NCI-H748 treated with DMSO at 0.1 percent for 48 hours (cell line): ENCODE measurements at places on chromosomes 12 and 14.

DNA sequence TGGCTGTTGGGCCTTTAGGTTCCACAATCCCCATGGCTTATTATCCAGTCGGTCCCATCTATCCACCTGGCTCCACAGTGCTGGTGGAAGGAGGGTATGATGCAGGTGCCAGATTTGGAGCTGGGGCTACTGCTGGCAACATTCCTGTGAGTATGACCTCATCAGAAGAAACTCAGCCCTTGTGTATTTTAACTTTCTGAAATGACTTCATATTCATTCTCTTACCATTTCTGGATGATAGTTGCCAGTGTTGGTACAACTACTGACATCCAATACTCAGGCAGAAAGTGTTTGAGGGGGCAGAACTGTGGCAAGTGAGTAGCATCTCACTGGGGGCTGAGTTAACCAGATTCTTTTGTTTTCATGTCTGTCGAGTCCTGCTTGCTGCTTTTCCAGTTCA is 2.3 kb downstream of the DAZAP2 start:
- no peak for DNase-seq

DNA sequence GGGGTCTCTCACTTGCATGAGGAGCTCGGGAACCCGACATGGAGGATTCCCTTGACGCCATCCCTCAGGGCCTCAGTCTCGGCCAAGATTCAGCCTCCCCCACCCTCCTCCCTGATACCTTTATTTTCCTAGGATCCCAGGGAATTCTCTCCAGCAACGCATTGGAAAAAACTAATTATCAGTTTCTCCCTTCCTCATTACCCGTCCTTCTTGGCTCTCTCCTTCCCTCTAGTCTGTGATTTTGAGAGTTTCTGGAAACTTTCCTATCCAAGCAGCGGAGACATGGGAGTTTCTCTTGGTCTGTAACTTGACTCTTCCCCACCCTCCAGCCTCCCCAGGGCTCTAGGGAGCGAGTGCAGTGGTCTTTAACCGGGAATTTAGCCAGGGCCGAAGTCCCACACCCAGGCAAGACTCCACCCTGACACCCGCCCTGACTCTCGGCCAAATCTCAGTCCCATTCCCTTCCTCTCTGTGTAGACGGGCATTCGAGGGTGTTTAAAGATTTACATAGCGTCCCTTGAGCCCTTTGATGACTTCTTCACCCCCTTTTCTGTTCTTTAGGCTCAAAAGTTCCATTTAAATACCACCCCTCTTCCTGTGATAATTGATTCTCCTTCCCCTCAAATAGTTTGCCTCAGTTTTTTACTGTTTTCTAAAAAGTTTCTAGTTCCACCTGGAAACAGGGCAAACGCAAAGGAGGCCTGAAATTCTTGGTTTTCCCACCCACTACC is 6.7 kb downstream of the HOXC5 start:
- DNase-seq, result no peak

GRCh38 chr14:100898935-100899883 is 4.3 kb downstream of the RTL1 start:
- no peak for DNase-seq

- no peak for DNase-seq
These were observed 17.5 kb upstream of the GPATCH2L start for GRCh38 chr14:76134231-76134630.

DNA sequence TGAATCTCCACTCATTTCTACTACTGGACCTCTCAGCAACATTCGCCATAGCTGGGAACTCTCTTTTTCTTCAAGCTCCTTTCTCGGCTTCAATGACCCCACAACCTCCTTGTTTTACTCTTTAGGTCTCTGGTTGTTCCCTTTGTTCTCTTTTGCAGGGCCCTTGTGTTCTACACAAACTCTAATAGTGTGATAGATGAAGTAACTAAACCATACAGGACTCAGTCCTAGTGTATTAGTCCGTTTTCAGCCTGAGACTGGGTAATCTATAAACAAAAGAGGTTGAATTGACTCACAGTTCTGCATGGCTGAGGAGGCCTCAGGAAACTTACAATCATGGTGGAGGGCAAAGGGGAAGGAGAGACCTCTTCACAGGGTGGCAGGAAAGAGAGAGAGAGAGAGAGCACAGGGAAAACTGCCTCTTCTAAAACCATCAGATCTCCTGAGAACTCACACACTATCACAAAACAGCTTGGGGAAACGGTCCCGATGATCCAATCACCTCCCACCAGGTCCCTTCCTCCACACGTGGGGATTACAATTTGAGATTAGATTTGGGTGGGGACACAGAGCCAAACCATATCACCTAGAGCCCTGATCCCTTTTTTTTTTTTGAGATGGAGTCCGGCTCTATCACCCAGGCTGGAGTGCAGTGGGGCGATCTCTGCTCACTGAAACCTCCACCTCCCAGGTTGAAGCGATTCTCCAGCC is 32.0 kb upstream of the WNK1 start:
- DNase-seq, result no peak

DNA sequence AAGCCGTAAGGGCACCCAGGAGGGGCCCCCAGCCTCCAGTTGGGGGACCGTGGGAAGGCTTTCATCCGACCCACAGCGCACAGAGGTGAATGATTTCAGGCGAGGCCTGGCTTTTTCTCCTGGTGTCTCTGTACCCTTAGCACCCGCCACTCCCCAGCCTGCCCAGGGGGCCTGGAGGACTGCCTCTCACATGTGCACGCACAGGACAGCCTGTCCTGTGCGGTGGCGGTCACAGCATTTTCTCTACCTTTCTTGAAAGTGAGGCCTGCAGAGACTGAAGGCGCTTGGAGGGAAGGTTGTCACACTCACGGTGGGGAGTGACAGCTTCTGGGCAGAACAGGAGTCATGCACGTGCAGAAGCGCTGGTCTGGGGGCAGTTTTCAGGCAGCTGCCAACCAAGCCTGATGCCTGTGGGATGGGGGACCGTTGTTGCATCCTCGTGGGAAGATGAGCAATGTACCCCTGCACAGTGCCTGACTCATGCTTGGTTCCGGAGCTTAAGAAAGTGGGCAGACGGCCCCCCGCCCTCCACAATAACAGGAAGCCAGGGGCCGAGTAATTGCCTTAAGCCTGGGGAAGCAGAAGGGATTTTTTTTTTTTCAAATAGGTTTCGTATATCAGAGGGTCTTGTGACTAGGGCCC is 148.1 kb downstream of the TSPAN9 start:
- no peak for DNase-seq

- peak; percentile 35 for DNase-seq
These were observed 42.4 kb upstream of the GPATCH2L start for GRCh38 chr14:76109087-76109880.

DNA sequence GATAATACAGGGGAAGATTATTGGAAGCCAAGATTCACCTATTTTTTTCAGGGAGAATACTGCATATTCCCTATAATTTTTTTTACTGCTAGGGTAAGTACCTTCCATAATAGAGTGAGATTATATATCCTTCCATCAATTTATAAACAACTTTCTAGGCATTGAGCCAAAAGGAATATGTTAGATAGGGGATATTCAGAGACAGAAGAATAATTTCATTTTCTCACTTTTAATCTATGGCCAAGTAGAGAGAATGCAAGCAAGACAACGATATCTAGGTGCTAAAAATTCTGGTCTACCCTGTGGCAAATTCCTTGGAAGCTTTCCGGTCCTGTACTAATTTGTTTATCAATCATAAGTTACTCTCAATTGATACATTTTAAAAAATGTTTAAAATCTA is 69.7 kb upstream of the STAC3 start:
- no peak for DNase-seq

GRCh38 chr12:16675438-16675837 is 69.5 kb upstream of the LMO3 start:
- DNase-seq, result no peak

DNA sequence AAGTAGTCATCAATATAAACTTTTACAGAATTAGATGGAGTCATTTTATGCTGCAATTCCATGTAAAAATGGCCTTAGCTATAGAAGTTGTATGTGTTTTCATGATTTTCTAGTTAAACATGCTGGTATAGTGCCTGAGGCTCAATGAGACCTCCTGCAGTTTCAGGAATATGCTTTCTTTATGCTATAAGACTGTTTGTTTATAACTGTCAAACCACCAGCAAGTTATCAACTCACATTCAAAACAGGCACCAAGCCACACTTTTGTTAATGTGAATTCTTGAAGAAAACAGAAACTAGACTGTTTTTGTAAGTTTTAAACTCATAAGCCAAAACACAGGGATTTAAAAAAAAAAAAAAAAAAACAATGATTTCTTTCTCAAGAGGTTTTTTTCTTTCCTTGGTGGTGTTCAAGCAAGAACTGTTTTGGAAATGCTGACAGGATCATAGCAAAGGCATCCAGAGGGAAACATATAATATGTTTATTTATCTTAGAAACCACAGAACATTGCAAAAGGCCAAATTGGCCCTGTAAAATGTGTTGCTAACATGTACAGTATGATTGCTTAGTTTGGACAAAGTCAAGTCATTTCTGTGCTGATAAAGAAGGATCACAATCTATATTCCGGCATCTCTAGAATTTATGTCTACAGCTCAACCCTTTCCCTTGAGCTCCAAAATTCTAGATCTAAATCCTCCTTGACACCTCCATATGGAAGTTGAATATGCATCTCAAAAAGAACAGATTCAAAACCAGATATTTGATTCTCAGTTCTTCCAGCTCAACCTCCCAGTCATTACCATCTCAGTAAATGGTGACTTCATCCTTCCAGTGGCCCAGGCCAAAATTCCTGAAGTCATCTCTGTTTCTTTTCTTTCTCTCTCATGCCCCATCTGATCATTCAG is 29.0 kb upstream of the LUM start:
- no peak for DNase-seq

DNA sequence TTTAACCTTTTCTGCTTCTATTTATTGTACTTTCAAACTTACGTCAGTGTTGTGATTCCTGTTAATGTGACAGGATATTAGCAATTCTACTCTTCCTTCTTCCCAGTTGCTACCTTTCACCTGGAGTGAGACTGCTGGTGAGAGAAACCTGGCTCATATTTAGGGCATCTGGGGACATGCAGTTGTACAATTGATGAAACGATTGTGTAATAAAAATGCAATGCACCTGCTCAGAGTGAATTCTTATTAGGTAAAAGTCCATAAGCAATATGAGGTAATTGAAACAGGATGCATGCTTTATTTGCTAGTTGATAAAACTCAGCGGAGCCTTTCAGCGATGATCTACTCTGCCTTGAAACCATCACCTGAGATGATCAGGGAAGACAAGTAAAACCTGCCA is 116.1 kb upstream of the FBXO33 start:
- no peak for DNase-seq

GRCh38 chr14:50423529-50423928 is 26.8 kb upstream of the CDKL1 start:
- no peak for DNase-seq

DNA sequence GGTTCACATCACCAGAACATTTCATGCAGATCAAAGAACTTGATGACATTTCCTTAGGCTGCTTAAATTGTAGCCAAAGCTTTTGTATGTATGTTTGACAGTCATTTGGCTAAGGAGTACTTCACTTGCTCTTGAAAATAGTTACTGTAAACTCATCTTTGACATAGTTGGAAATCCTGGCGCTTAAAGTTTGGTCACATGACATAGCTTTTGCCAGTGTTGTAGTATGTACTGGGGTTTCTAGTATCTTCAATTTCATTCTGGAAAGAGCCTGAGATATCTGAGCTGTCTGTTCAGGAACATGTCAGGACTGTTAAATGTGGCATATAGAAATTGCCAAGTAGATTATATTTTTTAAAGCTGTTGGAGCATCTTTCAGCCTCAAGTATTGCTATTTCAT is 55.7 kb downstream of the WDR20 start:
- DNase-seq, result no peak

DNA sequence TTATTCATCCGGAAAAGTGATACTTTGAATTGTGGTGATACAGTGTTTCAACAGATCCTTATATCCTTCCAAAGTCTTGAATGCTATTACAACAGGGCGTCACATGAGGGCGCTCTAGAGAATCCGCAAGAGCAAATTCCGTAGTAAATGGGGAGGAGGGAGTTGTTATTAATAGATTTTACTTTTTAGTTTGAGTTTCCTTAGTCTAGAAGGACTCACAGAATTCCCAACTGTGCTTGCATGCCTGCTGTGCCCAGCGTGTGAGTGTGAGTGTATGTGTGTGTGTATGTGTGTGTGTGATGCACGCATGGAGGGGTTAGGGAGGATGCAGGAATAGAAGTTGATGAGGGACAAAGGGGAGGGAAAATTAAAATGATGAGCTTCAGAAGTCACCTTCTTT is 375.3 kb downstream of the C12orf75 start:
- DNase-seq, result peak; percentile 55

GRCh38 chr12:49225576-49226166 is 36.8 kb upstream of the TUBA1A start:
- no peak for DNase-seq

GRCh38 chr12:94954948-94955592 is 48.4 kb downstream of the NDUFA12 start:
- DNase-seq, result no peak

GRCh38 chr12:27331291-27331926 is 1.2 kb upstream of the BMAL2 start:
- DNase-seq, result no peak

DNA sequence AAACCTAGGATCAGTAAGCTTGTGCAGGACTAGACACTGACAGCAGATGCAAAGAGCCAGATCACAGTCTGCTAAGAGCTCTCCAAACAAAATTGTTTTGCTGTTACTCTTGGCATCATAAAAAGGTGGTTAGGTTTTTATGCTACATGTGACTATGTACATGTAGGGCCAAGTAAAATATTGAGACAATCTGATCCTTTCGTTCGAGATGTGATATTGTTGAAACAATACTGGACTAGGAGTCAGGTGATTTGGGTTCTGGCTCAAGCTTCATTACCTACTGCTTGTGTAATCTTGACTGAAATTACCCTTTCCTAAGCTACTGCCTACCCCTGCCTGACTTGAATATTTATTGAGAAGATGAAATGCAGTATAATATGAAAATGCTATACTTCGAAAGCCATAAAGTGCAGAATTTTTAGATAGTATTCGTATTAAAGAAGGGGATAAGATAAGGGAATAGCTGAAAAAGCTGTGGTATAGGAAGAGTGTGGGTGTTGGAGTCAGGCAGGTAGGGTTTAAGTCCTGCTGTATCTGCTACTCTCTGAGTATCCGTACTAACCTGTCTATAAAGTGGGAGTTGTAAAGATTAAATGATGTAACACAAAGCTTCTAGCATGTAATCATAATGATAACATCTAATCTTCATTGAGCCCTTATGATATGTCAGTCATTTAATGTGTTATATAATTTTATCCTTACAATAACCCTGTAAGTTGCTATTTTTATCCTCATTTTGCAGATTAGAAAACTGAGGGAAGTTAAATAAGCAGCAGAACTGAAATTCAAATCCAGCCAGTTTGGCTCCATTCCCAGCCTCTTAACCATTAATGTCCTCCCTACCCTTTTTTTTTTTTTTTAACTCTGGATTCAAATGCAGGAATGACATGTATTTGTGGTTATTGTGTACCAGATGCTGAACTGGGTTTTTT is 38.6 kb upstream of the ATF1 start:
- DNase-seq, result no peak

- peak; percentile 23 for DNase-seq
These were observed 759 bp downstream of the NFYB start for GRCh38 chr12:104137001-104137901.

DNA sequence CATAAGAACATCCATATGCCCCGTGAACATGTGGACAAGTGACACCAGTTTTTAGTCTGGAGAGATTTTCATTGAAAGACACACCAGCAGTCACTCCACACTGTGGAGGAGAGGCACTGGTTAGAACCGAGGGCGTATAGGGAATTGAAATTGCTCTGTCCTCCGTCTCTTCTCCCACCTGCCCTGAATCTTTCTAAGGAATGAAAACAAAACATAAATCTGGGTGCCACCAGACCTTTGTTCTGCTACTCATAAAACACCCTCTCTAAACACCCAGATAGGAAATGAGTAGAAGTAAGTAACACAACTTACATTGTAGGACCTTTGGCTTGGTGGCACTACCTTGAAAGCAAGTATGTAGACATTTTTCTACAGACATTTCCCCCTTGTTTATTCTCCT is 37.1 kb upstream of the STON2 start:
- DNase-seq, result peak; percentile 26
